ENCODE measurements at places on chromosomes 16 and 17.
A peak's percentile ranks its signal among the peaks of the same experiment; 100 is the strongest.

- no peak for DNase-seq
Measured at GRCh38 chr16:48909231-48909630, 299.3 kb upstream of the N4BP1 start.

DNA sequence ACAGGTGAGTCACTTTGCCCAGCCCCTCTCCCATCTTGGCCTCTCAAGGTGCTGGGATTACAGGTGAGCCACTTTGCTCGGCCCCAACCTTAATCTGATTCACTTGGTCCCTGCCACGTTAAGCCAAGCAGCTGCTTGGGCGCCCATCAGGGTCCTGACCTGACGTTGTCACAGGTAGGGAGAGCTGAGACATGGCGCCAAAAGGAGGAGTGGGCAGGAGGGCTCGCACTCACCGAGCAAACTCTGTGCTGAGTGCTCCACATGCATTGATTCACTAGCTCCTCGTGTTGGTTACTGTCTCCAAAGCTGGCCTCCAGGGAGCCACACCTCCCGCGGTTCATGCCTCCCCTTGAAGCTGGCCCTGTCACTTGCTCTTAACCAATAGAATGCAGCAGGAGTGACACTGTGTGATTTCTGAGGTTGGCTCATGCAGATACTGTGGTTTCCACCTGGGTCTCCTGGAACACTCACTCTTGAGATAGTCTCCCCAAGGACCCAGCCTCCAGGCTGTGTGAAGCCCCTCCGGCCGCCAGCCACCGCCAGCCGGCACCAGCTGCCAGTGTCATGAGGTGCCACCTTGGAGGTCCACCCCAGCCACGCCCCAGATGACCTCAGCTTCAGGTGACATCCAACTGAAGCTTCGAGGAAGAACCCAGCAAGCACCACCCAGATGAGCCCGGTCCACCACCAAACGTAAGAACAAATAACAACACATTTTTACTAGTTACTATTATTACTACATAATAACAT, 223.0 kb downstream of the GSG1L start:
- no peak for DNase-seq

GRCh38 chr17:5467416-5467815, 1.4 kb downstream of the DHX33 start:
- DNase-seq, result no peak

DNA sequence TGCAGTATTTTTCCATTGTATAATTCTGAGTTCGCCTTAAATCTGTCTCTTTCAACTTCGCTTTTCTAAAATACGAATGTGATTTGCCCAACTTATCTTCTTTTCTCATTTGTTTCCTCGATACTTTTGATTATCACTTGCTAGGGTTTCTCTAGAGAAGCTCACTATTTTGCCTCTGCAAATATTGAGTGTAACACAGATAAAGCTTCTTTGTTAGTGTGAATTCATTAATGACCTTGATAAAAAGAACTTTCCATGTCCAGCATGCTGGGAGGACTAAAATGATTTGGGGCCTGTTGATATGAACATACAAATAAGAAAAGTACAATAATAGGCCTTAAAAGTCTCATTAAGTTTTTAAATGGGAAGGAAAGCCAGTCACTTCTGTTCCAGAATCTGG, 303.3 kb downstream of the MAP2K6 start:
- DNase-seq, result no peak

GRCh38 chr17:48609759-48610281, 997 bp downstream of the HOXB7 start:
- no peak for DNase-seq

- peak; percentile 23 for DNase-seq
Measured at GRCh38 chr16:19393226-19394111, 24.2 kb upstream of the TMC5 start.

DNA sequence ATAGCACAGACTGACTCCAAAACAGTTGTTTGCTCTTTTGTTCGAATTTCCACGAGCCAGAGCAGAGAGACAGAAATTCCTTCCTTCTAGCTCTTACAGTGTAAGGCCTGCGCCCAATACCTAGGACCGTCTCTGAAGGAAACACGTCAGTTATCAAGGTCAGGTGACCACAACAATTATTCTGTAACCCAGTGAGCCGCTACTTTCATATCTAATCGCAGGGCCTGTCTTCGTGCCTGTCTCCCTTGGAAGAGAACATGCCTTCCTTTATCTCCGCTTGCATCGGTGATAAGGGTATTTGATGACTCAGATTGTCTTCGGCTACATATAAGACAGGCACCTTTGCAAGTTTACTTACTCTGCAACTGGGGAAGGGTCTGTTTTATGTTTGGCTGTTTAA, 288.0 kb downstream of the MAF start:
- no peak for DNase-seq

GRCh38 chr16:21179983-21180365, 21.5 kb downstream of the LDAF1 start:
- DNase-seq, result no peak

GRCh38 chr17:74604200-74604599, 12.1 kb upstream of the CD300LD start:
- DNase-seq, result no peak

DNA sequence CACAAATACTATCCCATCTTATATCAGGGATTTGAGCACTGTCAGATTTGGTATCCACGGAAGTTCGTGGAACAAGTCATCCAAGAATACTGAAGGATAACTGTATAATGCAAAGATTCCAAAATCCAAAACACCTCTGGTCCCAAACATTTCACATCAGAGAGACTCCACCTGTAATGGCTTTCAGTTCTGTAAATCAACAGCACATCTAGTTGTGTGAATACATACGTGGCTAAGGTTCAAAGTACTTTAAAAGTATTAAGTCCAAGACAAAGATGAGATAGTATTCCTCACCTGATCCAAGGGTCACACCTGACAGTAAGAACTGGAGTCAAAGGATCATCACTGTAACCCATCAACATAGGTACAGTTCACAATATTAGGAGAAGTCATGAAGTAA, 54.8 kb downstream of the KANSL1 start:
- DNase-seq, result no peak

DNA sequence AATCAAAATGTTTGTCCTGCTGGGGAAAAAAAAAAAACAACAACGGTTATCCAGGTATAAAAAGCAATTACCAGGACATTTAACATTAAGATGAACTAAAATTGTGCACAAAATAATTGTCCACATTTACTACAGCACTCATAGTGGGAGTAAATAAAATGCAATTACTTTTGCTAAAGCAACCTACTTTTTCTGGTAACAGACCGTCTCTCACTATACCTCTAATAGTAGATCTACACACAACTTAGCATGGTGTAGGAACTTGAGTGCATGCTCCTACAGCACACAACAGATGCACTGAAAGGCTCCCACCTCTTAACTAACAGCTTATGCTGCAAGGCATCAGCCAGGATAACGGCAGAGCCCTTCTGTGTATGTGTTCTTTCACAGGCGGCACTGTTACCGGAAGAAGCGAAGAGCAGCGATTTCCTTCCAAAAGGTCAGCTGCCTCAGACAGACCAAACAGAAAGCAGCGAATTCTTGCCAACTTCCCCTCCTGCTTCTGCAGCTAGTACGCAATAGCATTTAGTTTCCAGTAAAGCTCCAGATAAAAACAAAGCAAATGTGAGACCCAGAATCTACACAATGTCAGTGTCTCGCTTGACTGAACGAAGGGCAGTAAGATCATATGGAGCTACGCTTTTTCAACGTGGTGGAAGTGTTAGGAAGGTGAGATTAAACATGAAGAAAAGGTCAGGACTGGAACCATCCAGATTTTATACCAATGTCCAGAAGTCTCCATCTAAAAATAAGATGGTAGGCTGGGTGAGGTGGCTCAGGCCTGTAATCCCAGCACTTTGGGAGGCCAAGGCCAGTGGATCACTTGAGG, 27.6 kb downstream of the STAT5B start:
- DNase-seq, result peak; percentile 98

DNA sequence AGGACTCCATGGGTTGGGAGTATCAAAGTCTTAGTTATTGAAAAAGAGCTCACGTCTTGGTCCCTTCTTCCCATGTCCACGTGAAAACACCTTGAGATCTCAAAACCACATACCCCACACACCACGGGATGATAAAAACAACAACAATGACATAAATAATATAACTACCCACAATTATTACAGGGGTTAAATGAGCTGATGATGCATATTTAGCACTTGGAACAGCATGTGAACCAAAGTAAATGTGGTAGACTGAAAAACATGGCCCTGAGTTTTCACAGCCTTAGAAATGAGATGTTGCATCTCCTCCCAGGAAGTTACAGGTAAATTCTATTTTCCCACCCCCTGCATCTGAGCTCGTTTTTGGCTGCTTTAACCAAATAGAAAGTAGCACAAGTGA, 208.9 kb downstream of the C16orf95 start:
- no peak for DNase-seq

DNA sequence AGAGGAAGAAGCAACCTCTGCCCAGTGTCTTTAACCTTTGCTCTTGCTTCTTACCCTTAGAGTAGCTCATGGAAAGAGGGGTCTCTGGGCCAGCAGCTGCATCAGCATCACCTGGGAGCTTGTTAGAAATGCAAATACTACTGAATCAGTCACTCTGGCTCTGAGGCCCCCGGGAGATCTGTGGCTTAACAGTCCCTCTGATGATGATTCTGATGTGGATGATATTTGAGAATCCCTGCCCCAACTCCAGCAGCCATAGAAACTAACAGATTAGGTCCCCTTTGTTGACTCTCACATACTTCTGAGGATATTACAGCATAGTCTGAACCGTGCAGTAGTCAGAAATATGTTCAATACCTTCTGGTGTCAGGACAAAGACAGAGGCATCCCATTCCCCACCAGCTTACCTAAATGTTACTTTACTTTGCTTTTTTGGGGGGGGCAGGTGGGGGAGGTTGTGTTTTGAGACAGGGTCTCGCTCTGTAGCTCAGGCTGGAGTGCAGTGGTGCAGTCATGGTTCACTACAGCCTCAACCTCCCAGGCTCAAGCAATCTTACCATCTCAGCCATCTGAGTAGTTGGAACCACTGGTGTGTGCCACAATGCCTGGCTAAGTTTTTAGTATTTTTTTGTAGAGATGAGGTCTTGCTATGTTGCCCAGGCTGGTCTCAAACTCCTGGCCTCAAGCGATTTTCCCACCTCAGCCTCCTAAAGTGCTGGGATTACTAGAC, 220.1 kb downstream of the CCDC182 start:
- DNase-seq, result no peak

GRCh38 chr16:30622455-30623032, 12.4 kb upstream of the ZNF689 start:
- no peak for DNase-seq

DNA sequence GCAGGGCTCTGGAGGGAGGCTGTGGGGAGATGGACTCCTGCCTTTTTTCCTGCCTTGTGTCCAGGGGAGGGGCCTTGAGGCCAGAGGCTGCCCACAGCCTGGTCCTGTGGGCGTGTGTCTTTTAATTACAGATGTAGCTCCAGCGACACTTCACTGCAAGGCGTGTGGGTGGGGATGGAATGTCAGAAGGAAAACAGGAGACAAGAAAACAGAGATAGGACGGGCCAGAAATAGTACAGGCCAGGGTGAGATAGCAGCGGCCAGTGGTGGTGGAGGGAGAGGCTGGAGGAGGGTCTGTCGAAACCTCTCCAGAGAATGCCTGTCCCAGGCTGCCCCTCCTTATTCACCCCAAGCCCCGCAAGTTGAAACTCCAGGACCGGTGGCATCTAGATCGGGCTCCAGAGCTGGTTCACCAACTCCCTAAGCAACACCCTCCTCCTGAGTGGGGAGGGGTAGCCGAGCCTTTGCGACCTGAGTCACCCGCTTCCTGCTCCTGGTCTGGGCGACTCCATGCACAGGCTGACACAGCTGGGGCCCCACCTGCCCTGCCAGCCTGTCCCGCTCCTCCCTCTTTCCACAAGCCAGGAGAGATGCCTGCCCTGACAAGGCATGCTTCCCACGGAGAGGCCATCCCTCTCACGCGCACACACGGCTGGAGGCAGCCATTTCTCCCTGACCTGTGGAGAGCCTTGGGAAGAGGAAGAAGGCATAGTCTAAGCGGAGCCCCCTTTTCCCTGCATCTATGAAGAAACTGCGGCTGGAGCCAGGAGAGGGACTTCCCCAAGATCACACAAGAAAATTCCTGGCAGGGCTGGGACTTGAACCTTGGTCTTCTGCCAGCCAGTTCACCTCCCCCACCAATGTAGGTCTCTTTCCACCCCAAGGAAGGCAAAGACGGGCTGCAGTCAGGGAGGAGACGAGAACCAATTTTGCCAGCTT, 6.6 kb upstream of the JUP start:
- peak; percentile 59 for DNase-seq

GRCh38 chr17:81869221-81870130, 1.7 kb downstream of the ARHGDIA start:
- peak; percentile 33 for DNase-seq

DNA sequence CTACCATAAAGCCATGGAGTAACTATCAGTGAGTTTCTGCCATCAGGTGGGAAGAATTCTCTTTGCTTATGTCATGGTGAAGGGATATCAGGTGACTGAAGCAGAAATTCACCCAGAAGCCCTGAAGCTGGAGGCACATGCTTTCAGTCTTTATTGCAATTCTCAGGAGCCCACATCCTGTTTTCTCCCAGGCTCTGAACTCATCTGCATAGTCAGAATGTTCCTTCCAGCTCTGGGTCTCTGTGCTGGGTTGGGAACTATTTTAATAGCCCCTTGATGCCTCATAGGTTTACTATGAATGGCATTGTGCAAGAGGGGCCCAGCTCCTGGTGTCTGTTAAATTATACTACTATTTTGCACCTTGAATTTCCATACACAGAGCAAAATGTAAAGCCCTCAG, 198.4 kb upstream of the SOX9 start:
- DNase-seq, result no peak

GRCh38 chr17:75521290-75521689, 4.2 kb upstream of the LLGL2 start:
- no peak for DNase-seq

DNA sequence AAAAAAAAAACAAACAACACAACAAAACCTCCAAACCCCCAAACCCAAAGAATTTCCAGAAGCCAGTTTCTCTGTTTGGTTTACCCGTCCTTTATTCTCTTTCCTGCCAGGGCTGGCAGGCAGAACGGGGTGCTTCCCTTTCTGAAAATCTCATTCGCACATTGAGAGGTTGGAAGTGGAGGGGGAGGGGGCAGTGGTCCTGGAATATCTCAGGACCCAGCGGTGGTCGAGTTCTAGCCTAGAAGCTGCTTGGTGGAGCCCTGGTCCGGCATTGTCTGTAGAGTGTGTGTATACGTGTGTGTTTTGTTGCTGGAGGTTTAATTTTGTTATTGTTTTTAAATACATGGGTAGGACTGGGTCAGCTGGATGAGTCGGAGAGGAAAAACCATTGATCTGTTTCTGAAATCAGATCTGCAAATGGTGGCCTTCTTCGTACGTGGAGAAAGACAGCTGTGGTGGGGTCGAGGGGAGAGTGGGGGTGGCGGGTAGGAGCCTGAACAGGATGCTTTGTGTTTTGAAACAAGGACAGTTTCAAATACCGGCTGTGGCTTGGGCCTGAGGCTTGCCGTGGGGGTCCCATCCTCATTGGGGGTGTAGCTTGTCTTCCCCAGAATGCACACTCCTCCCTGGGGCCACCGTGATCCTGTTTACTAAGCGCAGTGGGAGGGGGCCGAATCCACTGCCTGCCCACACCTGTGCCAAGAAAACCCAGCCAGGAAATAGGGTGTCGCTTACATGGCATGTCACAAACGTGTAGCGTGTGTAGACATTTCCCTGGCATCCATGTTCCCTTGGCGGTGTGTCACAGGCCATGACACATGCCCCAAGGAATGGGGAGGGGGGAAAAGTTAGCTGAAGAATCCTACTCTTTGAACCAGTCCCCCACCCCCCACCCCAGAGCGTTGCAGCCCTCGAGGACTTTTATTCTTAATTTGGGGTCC, 1.6 kb downstream of the CMIP start:
- DNase-seq, result peak; percentile 63
